ENCODE measurements at places on chromosomes 13 and 19. TPM values are rescaled to one million over a fixed set of nuclear protein-coding genes. Genes with fewer than 3 reads are reported as not detected.

- H3K27me3 ChIP-seq: no peaks in the 10 kb centered on the region
- H3K27ac ChIP-seq: no peak overlapping the region
- DNase-seq: no peak
These were observed 22.5 kb downstream of the PABPC3 start for GRCh38 chr13:25118378-25118905.

The SIGLEC9 gene
- total RNA-seq: 1.3 TPM

The IZUMO2 gene
- total RNA-seq: not detected

- no peaks in the 10 kb centered on the region for H3K27me3 ChIP-seq
- H3K4me3 ChIP-seq: no peak overlapping the region
- DNase-seq: no peak
- no peak overlapping the region for H3K27ac ChIP-seq
These were observed 308.5 kb upstream of the KLF12 start for GRCh38 chr13:74442751-74443150.

The LHFPL6 gene
- total RNA-seq: 55.3 TPM

DNA sequence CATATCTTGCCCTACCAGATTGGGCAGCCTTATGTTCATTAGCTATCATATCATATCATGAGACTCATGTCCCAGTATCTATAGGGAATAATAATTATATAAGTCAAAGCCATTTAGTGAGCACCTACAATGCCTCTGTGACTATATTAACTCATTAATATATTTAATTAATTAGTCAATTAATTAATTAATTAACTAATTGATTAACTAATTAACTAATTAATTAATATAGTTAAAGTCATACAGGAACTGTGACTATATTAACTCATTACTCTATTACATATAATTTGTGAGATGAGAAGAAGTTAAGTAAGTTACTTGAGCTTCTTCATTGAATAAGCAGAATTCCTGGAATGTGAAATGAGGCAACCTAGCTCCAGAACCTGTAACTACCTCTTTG lies 588.3 kb upstream of the SLITRK1 start:
- no peaks in the 10 kb centered on the region for H3K27me3 ChIP-seq
- DNase-seq: no peak
- H3K4me3 ChIP-seq: no peak overlapping the region
- H3K27ac ChIP-seq: no peak overlapping the region
- H3K36me3 ChIP-seq: no peaks in the 10 kb centered on the region

DNA sequence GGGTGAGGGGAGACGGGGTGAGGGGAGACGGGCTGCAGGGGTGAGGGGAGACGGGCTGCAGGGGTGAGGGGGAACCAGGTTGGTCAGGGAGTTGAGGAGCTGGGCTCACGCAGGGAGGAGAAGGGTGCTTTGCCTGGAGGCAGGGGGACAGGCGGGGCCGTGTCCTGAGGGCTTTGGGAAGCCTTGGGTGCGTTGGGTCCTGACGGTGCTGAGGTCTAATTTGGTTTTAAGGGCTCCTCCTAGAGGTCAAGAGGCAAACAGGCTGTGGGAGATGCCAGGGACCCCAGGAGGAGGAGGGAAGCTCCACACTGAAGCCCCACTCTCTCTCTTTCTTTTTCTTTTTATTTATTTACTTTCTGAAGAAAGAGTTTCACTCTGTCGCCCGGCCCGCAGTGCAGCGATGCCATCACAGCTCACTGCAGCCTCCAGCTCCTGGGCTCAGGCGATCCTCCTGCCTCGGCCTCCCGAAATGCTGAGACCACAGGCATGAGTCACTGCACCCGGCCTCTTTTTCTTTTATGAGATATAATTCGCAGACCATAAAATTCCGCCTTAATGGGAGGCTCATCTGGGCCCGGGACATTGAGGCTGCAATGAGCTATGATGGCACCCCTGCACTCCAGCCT lies 9.3 kb upstream of the MISP start:
- no peak overlapping the region for H3K27ac ChIP-seq
- H3K4me3 ChIP-seq: no peak overlapping the region
- DNase-seq: no peak
- H3K27me3 ChIP-seq: no peaks in the 10 kb centered on the region
- H3K4me1 ChIP-seq: no peaks in the 10 kb centered on the region
- peaks cover 18% of the 10 kb centered on the region for H3K36me3 ChIP-seq

The HIPK4 gene
- total RNA-seq: 0.07 TPM

The GPC6 gene
- 2.0 TPM for total RNA-seq

GRCh38 chr13:112869202-112870050 lies 99.6 kb upstream of the MCF2L start:
- DNase-seq: no peak
- no peak overlapping the region for H3K4me3 ChIP-seq
- H3K27me3 ChIP-seq: no peaks in the 10 kb centered on the region
- H3K4me1 ChIP-seq: peaks cover 5% of the 10 kb centered on the region
- H3K27ac ChIP-seq: no peak overlapping the region
- H3K36me3 ChIP-seq: no peaks in the 10 kb centered on the region

The C19orf38 gene
- total RNA-seq: 0.86 TPM

- no peak overlapping the region for H3K4me3 ChIP-seq
- no peak for DNase-seq
- no peak overlapping the region for H3K27ac ChIP-seq
- H3K36me3 ChIP-seq: no peaks in the 10 kb centered on the region
These were observed 13.9 kb downstream of the APLP1 start for GRCh38 chr19:35882114-35882832.
